Stimulated activated CD4-positive, alpha-beta T cell treated with anti-CD3 and anti-CD28 coated beads, Interleukin-4, amount 100 ng/mL, for 4 hours (primary cell): ENCODE measurements at places on chromosomes 12 and 14.

DNA sequence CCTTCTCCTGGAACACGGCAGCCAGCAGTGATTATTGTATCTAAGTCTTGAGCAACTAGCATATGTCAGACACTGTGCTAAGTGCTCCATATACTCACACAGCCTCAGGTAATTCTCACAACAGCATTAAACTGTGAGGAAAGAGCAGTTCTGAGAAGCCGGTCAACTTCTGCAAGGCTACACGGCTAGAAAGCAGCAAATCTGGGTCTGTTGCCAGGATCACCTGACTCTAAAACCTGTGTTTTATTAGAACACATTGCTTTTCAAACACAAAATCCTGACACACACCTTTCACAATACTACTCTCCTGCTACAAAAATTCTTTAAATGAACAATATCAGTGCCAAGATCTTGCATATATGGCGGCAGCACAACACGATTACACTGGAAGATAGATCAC is 49.8 kb upstream of the CRACR2A start:
- no peak for DNase-seq

GRCh38 chr12:21502164-21502496 is 541 bp downstream of the GOLT1B start:
- DNase-seq: peak; percentile 21

- DNase-seq: no peak
Measured at GRCh38 chr14:79229383-79229909, 981.9 kb downstream of the DIO2 start.

DNA sequence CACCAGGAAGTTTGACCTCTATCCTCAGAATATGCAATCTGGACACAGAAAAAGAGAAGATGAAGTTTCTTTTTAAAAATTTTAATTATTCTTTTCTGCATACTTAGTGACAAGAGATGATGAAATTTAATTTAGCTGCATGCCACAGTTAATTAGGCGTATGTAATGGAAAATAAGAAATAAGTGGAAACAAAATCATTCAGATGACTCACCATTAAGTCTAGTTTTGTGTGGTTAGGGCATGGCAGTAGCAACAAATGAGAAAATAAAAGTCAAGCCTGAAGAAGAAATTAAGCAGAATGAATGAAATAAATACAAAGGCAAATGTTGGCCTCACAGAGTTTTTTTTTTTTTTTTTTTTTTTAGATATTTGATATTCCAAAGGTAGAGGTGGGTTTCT is 30.9 kb upstream of the KLRD1 start:
- no peak for DNase-seq

- DNase-seq: no peak
Measured at GRCh38 chr12:82047446-82047845, 288.3 kb upstream of the PPFIA2 start.

GRCh38 chr12:55933799-55934742 is 3.1 kb downstream of the DGKA start:
- DNase-seq: no peak

GRCh38 chr12:91328451-91328850 is 145.8 kb upstream of the DCN start:
- no peak for DNase-seq

GRCh38 chr12:77488041-77488620 is 342.6 kb upstream of the NAV3 start:
- no peak for DNase-seq

DNA sequence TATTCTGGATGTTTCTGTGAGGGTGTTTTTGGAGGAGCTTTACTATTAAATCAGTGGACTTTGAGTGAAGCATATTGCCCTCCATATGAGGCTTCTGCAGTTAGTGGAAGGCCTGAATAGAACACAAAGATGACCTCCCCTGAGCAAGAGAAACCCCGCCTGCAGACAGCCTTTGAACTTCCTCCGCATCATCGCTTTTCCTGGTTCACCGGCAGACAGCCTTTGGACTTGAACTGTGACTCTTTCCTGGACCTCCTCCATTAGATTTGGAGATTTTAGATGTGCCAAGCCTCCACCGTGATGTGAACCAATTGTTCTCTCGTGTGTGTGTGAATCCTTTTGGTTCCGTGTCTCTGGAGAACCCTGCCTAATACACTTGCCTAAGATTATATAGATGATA is 208.4 kb downstream of the EFCAB11 start:
- DNase-seq: no peak

DNA sequence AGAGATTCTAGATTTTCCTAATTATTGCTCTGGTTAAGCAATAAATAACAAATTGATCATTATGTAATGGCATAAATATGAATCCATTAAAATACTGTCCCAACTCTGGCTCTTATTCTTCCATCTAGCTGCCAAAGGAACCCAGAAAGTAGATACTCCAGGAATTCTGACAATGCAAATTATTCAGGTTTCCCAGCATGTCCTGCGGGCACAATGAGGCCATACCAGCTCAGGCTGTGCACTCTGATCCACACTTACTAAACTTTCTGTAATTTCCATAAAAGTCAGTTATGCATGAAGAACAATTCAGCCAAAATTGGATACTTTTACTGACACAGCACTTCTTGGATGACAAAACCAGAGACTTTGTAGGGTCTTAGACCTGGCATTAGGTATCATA is 576.3 kb downstream of the KCNH5 start:
- DNase-seq: no peak

DNA sequence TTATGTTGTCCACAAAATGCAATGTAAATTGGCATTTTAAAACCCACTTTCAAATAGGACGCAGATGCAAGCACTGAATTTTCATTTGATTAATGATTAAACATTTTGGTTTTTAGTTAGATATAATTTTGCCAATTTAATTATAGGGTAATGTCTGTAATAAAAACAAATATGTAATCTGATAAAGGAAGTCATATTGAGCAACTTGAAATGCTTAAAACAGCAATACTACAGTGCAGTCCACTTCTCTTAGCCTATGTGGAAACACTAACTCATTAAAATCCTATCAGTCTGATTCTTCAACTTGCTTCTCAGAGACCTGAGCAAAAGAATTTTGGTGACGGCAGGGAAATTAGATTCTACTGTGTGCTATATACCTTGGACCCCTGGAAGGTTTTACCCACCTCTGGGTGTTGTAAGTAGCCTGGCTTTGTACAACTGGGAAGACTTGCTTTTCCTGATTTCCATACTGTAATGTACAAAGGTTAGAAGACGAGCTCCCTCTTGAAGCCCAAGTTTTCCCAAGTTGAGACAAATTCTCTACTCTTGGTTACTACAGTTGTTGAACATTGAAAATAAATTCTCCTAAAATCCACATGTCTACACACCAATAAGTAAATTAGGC is 4.1 kb downstream of the TRHDE start:
- no peak for DNase-seq
